ENCODE measurements at places on chromosomes 6 and 20. TPM values are rescaled to one million over a fixed set of nuclear protein-coding genes. Genes with fewer than 3 reads are reported as not detected.

GRCh38 chr6:12527339-12527738 lies 189.2 kb upstream of the PHACTR1 start:
- DNase-seq = no peak

The RNF182 gene
- 0.06 TPM for total RNA-seq

The MAP7 gene
- total RNA-seq = 82.7 TPM

GRCh38 chr20:33399924-33400323 lies 1.4 kb downstream of the CDK5RAP1 start:
- no peak for DNase-seq

DNA sequence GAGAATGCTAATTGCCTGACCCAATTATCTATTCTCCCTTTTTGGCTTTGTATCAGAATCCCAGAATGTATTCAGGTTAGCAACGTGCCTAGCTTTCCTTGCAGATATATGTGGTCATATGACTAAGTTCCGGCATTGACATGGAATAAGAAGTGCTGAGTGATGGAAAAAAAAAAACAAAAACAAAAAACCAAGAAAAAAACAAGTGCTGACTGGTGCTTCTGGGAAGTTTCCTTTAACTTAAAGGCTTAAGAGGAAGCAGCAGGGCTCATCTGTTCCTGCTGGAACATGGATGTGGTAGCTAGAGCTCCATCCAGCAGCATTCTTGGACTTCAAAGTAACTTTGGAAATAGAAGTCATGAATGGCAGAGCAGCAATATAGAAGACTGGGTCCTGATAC lies 10.4 kb upstream of the RPF2 start:
- no peak for DNase-seq

DNA sequence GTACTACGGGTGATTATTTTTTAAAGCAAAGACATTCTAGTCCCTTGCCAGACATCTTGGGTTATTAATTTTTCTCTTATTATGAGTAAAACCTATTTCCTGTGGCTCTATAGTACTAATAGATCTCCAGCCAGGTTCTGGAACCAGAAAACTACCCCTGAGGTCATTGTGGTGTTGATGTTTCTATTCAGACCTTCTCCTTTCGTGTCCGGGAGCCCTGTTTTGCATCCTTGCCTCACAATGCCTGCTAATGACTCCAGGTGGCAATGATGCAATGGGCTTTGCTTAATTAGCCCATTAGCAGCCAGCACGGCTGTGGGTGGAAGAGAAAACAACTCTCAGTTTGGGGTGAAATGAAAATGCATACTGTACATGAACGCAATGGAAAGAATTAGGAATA lies 62.9 kb upstream of the ARG1 start:
- no peak for DNase-seq

DNA sequence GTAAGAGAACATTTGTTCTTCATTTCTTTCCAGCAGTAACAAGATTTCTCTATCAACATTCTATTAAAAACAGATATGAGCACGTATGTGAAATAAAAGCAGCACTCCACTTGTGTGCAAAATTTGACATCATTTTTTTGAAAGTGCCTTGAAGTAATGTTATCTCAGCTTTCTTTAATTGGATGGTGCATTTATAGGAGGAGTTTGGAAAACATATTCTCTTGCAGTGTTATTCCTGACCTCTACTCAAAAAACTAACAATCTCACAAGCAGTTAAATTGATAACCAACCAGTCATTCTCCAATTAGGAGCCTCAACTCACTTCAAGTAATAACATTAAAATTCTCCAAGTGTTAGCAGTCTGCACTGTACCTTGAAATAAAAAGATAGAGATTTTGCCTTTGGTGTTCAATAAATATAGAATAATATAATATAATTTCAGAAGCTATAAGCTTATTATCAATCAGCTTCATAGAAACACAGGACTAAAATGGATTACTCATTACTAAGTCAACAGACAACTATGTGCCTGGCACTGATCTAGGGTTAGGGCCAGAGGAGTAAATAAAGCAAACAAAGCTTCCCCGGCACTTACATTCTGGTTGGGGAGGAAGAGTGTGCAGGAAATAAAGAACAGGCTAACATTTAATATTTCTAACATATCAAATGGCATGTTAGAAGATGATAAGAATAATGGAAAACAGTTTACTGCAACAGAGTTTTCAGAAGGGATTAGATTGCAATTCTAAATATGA lies 149.0 kb upstream of the SGK1 start:
- DNase-seq = no peak

The PAK5 gene
- not detected for total RNA-seq

- DNase-seq = no peak
These were observed 220.7 kb upstream of the DEFB112 start for GRCh38 chr6:50270415-50270814.

- no peak for DNase-seq
These were observed 9.4 kb downstream of the PACSIN1 start for GRCh38 chr6:34475238-34475682.

DNA sequence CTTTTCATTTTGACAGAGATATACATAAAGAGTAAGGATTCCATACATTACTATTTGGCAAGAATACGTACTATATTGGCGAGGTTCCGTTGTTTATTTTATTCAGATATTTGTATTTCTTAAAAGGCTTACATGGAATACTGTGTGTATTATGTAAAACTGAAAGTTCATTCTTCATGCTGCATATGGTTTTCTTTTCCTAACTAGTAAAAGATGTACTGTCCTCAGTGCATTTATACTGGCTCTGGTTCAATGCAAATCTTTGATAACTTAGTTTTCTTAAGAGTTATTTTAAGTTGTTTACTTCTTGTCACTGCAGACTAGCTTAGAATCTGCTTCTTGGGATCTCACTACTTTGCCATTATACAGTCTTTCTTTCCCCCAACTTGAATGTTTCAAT lies 42.0 kb downstream of the ADGRB3 start:
- DNase-seq = no peak

DNA sequence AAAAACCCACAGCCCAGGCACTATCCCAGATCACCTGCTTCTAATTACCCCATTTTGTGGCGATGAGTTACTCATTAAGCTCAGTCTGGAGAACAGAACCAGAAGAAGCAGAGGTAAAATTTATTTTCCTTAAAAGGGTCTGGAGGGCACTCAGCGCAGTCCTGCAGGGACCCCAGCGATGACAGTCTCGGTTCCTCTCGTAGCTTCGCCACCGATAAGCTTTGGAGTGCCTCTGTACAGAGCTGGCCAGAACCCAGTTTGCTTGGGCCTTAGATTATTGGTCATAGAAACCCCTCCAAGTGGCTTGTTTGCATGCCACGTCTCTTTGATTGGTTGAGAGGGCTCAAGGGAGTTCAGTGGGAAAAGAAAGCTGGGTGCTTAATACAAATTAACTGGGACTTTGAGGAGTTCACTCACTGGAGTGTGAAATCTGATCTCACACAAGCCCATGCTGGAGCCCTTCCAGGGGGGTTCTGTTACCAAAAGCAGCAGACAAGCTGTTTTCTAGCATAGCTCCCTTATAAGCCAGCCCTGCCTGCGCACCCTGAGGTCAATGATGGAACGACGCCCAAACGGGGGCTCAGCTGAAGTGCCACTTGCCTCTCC lies 158.5 kb upstream of the ARID1B start:
- DNase-seq = no peak

DNA sequence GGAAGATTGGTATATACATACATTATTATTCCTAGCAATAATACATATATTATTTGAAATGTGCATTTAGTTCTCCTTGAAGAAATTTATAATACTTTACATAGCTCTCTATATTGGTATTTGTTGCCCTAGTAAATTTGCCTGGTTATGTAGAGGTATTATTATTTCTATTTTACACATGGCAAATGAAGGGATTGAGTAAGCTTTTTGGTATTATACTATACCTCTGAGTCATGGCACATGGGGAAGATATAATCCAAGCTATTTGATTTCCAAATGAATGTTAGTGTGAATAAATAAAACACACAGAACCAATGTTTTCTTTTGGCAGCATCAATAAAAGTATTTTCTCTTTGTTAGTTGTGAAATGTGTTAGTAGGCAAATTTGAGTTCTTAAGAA lies 409.6 kb upstream of the SLC35B3 start:
- no peak for DNase-seq

The RAET1L gene
- not detected for total RNA-seq

GRCh38 chr6:128827675-128828464 lies 55.1 kb upstream of the LAMA2 start:
- no peak for DNase-seq

GRCh38 chr20:39736434-39737327 lies 774.5 kb downstream of the DHX35 start:
- DNase-seq = no peak

DNA sequence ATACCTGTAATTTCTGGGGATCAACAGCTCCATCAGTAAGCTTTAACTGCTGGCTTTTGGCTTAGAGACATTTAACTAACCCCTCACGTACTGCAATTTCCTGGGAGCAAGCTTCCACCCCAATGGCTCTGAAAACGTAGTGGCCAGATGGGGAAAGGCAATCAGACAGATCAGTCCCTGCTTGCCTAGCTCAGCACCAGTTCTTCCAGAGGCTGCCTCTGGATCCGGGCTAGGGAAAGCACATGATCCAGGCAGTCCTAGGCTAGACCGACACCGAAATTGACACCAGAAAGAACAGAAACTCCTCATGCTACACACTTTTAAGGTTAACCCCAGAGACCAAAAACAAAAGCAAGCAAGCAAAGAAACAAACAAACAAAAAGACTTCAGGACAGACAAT lies 13.3 kb downstream of the PREP start:
- no peak for DNase-seq

DNA sequence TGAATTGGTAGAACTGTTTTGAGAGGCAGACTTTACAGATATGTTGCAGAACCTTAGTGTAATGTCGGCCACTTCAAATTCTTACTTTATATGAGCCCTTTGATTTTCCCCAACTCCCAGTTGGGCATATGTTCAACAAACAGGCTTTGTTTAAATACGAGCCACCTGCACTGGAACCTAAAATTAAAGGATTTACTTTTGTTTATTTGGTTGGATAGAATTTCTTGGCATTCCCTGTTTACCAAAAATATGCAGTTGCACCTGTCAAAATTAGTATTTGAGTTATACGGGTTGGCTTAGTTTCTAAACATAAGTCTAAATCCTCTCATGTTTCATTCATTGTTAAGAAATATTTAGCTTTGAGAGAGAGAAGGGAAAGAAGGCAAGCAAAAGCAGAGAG lies 2.4 kb upstream of the GLYATL3 start:
- no peak for DNase-seq

The SIRPB2 gene
- 2.4 TPM for total RNA-seq

DNA sequence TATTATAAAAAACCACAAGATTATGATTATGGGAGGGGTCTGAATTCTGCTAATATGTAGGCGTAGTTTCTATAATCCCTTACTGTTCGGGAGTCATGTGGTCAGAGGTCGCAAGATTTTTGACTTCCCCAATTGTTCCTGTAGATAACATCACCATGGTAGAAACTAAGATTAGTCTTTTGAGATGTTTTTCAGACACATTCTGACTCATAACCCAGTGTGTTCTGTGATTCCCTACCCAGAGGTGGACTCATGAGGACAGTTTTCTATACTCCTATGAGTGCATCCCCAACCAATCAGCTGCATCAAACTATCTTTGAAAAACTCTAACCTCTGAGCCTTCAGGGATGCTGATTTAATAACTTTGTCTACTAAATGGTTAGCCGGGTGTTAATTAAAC lies 175.5 kb downstream of the RFPL4B start:
- no peak for DNase-seq

GRCh38 chr6:7921046-7921445 lies 10.5 kb upstream of the TXNDC5 start:
- DNase-seq = no peak

- DNase-seq = no peak
These were observed 245.9 kb downstream of the FARS2 start for GRCh38 chr6:5507131-5507681.

- no peak for DNase-seq
These were observed 40.3 kb upstream of the OGFRL1 start for GRCh38 chr6:71248306-71248765.

The ELOVL2 gene
- not detected for total RNA-seq

The HCK gene
- total RNA-seq = 5.5 TPM

DNA sequence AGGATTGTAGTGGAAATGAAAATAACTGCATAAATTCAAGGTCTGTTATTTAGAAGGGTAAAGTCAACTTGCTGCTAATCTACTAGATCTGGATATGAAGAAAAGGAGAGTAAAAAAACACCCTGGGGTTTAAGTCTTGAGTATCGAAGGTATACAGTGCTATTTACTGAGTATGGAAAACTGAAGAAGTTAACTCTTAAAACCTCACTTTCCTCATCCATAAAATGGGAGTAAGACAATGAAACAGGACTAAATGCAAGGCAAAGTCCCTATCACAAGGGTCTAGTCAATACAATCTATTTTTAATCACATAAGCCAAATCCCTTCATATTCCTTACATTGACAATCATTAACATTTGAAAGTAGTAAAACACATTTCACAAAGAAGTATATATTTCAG lies 2.2 kb downstream of the FBXO5 start:
- no peak for DNase-seq

GRCh38 chr20:62171245-62171644 lies 11.6 kb upstream of the MTG2 start:
- no peak for DNase-seq

Data from left colon (tissue), 2 donors.